ENCODE measurements at places on chromosomes 1 and 21.

- DNase-seq, result no peak
Observed at GRCh38 chr1:901108-901859, 22.4 kb upstream of the SAMD11 start.

DNA sequence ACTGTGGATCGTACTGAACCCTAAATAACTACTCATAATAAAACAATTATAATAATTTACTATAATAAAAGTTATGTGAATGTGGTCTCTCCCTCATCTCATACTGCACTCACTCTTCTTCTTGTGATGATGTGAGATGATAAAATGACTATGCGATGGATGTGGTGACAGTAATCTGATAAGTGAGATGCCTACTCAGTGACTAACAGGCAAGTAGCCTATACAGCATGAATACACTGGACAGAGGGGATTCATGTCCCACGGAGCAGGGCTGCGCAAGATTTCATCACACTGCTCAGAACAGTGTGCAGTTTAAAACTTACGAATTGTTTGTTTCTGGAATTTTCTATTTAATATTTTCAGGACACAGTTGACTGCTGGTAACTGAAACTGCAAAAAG lies 304.0 kb downstream of the DUSP10 start:
- DNase-seq, result no peak

DNA sequence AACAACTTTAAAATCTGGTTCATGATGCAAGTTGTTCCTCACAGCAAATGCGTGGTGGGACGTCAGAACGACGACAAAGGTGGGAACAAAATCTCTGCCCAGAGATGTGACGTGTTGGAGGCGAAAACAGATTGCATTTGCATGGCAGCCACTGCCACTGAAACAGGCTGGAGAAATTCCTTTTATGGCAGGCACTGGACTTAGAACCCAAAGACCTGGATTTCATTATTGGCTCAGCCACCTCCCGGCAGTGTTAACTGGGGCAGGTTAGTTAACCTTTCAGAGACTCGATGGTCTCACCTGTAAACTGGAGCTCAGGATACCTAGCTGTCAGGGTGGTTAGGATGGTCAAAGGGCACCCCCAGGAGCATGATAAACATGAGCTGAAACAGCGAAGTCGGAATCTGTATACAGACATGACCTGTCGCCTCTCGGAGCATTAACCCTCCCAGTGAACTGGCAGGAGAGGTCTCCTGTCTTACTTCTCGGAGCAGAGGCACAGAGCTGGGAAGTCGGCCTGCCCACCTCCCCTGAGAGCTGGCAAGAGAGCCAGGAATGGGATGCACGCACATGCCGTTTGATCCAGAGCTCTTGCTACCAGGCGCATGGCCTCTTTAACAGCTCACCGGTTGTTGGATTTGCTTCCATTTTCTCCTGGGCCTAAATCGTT lies 59.2 kb upstream of the TARBP1 start:
- no peak for DNase-seq

DNA sequence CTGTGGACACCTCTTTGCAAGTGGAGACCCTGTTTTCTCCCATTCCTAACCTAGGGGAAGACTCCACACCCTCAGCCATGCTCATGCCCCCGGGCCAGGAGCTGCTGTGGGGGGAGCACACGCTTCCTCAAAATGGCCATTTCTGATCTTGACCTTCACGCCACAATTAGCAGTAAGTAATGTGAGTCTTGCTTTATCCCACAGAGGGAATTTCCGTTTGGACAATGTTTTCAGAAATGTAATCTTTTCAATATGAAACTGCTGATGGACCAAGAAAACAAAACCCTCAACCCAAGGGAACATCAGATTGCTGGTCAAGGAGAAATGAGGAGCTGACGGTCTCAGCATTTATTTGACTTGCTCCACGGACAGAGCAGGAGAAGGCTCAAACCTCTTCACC lies 8.3 kb upstream of the KCNE1 start:
- no peak for DNase-seq

DNA sequence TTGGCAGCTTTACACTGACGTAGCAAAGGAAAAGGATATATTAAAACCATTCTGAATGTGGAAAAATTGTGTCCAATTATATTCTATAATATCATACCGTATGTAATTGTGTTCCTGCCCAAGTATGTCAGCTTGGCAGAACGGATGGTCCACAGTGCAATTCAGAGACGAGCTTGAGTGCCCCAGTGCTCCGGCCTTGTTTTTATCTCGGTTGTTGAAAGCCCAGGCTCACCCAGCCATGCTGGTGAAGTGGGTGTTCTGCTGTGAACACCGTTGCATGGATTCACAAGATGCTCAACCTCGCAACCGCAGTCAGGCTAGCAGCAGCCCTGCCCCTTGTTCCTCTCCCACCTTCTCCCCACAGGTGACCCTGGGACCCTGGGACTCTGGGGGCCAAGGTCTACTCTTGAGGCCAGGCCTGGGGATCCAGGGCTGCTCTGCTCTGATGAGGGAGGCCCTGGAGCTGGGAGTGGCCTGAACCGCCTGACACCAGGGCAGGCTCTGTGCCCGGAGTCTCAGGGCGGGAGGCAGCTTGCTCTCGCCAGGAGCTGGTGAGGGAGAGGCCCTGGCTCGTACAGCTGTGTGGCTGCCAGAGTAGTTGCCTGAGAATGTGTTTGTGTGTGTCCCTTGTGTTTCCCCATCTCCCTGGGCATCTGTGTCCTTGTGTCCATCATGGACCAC lies 11.2 kb downstream of the PTPRF start:
- DNase-seq, result no peak

DNA sequence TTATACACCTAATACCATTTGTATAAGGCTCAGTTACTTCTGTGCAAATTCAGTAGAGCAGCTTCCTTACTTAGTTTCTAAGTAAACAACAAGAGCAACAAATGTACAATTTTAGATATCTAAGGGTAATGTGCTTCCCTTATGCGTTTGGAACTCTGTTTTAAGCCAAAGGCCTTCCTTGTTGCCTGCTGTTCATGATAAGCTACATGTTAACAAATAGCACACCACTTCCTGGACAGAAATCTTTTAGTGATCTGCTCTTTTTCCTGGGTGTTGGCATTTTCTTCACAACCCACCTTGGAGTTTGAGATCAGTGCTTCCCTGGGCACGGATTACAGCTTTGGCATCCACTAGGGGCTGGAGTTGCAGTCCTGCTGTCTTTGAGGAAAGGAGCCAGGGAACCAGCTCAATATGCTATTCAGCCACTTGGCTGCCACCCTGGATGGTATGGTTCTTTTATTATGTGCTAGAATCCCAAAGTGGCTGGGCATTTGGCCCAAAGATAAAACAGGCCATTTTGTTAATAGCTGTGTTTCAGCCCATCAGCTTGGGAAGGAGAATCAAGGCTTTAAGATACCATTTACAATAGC lies 55.6 kb upstream of the ADAR start:
- no peak for DNase-seq

- no peak for DNase-seq
Observed at GRCh38 chr21:43733529-43734071, 14.7 kb downstream of the PDXK start.

DNA sequence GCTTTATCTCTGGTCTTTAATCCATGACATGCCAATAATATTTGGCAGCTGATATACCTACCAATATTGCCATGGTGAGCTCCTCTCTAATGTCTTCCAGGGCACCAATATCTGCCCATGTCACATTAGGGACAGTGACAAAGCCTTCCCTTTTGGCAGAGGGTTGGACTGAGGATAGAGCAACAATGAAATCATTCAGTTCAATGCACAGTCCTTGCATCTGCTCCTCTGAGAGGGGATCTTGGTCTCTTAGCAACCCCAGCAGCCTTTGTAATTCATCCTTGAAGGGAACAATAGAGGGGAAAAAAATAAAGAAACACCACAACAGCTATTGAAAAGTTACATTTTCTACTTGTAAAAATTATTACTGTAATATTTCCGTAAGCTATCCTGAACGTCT lies 42.3 kb downstream of the NVL start:
- no peak for DNase-seq

All from stimulated activated CD4-positive, alpha-beta T cell treated with anti-CD3 and anti-CD28 coated beads, TNF-alpha, amount 100 ng/mL, for 48 hours (primary cell).